ENCODE measurements at places on chromosomes 2 and 18. TPM values are rescaled to one million over a fixed set of nuclear protein-coding genes. Genes with fewer than 3 reads are reported as not detected.

SPATA3 gene
- not detected for total RNA-seq

IL36A gene
- total RNA-seq, result not detected

EFEMP1 gene
- total RNA-seq, result 25.0 TPM

CXXC1 gene
- total RNA-seq, result 38.4 TPM

IL1B gene
- 1.1 TPM for total RNA-seq

CROCC2 gene
- not detected for total RNA-seq

LYG2 gene
- not detected for total RNA-seq

REEP1 gene
- 75.8 TPM for total RNA-seq

MPP4 gene
- 0.45 TPM for total RNA-seq

GAL3ST2 gene
- total RNA-seq, result 0.45 TPM

ANKRD36B gene
- total RNA-seq, result 278 TPM

MYL1 gene
- 0.73 TPM for total RNA-seq

NYAP2 gene
- 21.1 TPM for total RNA-seq

All from cerebellum (tissue), 4 donors.